ENCODE measurements at places on chromosomes 1 and 21. TPM values are rescaled to one million over a fixed set of nuclear protein-coding genes. Genes with fewer than 3 reads are reported as not detected.
A peak's percentile ranks its signal among the peaks of the same experiment; 100 is the strongest.

- peak; percentile 80 for DNase-seq
Observed at GRCh38 chr1:2132222-2133038, 62.1 kb downstream of the FAAP20 start.

GRCh38 chr1:15027515-15027986, 126.0 kb upstream of the TMEM51 start:
- DNase-seq, result peak; percentile 87

- peak; percentile 13 for DNase-seq
Observed at GRCh38 chr21:29403922-29404538, 105.3 kb downstream of the BACH1 start.

GRCh38 chr21:44980562-44981489, 41.0 kb downstream of the SLX9 start:
- peak; percentile 56 for DNase-seq

PCP4 gene
- total RNA-seq, result 7.5 TPM

- DNase-seq, result no peak
Observed at GRCh38 chr21:46357335-46357604, 33.3 kb downstream of the PCNT start.

GRCh38 chr1:164842870-164843269, 283.9 kb downstream of the PBX1 start:
- DNase-seq, result no peak

GRCh38 chr1:203144661-203145060, 17.1 kb downstream of the ADORA1 start:
- DNase-seq, result no peak

DNA sequence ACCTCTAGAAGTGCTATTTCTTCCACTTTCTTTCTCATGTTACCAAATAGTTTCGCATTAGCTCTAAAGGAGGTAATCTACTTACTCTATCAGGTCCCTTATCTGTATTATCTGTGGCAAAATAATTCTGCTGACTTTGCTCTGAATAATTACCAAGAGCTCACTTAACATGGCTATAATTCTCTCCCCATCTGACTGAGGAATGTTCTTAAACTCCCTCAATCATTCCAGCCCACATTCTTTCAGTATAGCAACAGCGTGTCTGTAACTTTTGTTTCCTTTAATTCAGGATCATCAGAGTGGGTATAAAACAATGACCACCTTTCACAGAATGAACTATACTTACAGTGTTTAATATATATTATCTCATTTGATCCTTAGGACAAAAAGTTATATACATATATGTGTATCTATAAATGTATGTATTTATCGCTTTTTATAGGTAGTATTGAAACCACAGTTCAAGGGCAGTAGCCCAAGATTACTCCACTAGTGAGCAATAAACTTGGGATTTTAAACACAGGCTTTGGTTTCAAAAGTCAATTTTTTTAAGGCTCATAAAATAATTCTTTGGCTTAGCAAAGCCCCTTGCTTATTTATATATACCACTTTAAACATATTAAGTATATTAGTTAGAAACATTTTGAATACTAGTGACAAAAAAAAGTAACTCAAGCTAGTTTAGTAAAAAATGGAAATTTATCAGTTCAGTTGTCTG, 36.1 kb upstream of the ST6GALNAC3 start:
- DNase-seq, result no peak

NR0B2 gene
- 9.6 TPM for total RNA-seq

- DNase-seq, result no peak
Observed at GRCh38 chr1:216095400-216095799, 327.8 kb downstream of the USH2A start.

GRCh38 chr1:197910120-197910991, 6.8 kb upstream of the LHX9 start:
- no peak for DNase-seq

DNA sequence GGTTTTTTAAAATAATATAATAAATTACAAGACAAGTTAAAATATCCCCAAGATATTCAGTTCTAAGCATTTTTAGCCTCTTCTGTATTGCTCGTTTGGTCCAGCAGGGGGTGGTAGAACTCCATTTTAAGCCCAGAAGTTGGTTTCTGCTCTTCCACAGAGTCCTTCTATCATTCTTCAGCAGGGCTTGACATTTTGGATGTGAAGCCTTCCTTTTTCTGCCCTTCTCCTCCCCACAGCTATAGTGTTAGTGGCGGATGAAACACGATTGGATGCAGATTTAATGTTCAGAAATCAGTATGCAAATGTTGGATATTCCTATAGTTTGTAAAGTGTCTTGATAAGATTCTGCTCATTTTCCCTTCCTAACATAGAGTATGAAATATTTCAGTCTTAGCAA, 1.4 kb downstream of the NCAM2 start:
- DNase-seq, result peak; percentile 42

GRCh38 chr1:3530086-3530925, 75.8 kb downstream of the ARHGEF16 start:
- no peak for DNase-seq

DOP1B gene
- 7.2 TPM for total RNA-seq

DNA sequence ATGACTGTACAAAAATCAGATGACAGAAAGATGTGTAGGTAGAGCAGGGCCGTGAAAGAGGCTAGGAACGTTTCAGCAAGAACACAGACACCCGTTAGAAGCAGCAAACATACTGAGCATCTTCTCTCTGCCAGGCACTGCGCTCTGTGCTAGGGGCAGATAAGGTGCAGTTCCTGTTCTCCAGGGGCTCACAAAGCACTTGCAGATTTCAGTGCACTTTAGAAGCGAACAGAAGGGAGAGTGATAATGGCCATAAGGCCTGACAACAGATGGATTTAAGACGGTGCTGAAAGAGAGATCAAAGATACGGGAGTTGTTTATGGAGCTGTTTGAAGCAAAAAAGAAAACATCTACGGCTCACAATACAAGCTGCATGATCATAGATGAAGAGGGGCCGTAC, 200.3 kb upstream of the FOXD3 start:
- no peak for DNase-seq

DNA sequence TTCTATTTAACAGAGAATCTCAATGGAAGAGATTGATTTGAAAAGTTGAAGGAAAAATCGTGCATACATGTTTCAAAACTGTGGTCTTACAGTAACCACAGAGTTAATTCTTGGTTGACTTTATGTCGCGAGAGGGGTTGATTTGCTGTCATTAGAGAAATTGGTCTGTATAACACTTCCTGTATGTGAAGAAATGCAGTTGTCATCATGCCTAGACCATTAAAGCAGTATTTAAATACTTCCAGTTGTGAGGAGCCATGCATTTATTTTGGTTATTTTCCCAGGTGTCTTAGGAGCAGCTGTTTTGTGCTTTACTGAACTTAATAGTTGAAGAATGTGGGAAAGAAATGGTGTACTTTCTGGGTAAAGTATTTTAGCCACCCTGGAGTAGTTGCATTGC, 76.2 kb downstream of the NFIA start:
- no peak for DNase-seq

DRAM2 gene
- total RNA-seq, result 37.9 TPM

CD84 gene
- total RNA-seq, result 5.2 TPM

DNA sequence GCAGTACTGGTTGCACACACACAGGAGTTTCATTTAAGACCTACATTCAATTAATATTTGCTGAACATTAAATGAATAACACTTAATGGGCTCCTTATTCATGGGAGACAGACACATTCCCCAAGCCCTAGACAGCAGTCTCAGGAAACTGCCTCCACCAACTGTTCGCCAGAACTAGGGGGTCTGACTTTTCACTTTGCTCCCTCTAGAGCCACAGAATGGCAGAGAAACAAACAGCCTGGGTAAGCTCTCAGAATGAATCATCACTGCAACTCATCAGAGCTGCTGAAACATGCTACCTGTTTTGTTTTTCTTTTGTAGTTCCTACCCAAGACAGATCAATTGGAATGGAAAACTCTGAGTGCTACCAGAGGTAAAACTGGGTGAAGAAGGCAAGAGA, 31.7 kb downstream of the ELK4 start:
- no peak for DNase-seq

L1TD1 gene
- 0.09 TPM for total RNA-seq

PRKAA2 gene
- total RNA-seq, result 72.1 TPM

LCE2C gene
- total RNA-seq, result not detected

AADACL3 gene
- not detected for total RNA-seq

- DNase-seq, result no peak
Observed at GRCh38 chr1:165281207-165281901, 75.2 kb downstream of the LMX1A start.

GRCh38 chr21:20720623-20721022, 277.6 kb upstream of the NCAM2 start:
- DNase-seq, result no peak

DNA sequence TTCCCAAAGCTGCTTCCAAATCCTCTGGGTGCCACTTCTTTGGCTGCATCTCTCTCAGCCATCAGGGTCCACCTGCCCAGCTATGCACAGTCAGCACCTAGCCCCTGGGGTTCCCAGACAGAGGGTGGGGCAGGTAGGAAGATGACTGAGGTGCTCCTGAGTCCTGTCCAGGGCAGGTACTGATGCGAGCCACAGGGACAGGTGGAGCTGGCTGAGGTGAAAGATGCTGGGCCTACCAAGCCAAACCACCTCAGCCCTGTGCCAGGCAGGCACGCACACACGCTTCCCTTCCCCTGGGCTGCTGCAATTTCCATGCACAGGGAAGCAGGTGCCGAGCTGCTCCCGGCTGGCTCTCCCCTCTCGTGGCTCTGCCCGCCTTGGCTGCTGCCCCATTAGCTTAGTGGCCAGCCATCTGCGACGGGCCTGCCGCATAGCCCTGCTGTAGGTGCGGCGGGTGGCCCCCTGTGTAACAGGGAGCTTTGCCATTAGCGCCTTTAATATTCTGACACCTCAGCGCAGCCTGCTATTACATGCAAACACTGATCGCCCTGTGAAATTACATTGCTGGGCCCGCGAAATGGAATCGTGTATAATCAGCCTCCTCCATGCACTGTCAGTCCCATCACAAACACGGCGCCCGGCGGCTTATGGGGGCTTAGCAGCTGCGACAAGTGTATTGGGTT, 38.9 kb downstream of the DMAP1 start:
- no peak for DNase-seq

- no peak for DNase-seq
Observed at GRCh38 chr1:71104417-71104816, 23.6 kb upstream of the ZRANB2 start.

DNA sequence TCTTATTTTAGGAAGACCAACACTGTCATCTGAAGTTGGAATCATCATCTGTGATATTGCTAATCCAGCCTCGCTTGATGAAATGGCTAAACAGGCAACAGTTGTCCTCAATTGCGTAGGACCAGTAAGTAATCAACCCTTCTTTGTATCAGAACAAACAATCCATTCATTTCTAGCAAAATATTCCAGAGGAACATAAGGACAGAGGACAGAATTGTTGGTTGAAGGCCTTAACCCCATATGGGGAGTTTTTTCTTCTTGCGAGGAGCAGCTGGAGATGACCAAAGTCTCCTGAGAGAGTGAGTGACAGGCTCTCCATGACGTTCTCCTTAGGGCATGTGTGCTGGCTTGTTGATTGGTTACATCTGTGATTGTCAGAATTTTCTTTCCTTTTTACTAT, 2.7 kb downstream of the SCCPDH start:
- no peak for DNase-seq
